ENCODE measurements at places on chromosomes 2 and 18.

DNA sequence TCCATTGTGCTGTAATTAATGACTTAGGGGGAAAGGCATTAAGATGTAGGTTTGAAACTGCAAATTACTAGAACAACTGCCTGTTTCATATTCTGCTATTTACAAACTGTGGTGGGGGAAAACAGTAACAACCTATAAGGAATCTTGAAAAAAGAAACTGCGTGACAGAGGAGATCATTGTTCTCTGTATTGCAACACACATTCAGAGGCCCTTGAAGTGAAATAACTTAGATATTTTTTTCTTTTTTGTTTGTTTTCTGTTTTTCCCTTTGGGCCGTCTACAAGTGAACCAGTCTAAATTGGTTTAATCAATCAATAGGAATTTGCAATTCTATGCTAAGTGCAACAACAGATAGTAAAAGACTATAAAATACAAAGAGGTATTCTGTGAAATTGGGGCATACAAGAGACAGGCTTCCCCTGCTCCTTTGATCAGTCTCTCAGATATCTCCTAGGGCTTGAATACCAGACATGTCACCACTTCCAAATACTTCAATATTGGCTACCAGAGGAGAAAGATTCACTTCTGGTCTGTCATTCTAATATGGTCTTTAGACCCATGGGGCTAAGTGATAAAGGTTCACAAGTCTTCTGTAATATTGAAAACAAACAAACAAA is 2055.1 kb upstream of the CELF4 start:
- DNase-seq: no peak

DNA sequence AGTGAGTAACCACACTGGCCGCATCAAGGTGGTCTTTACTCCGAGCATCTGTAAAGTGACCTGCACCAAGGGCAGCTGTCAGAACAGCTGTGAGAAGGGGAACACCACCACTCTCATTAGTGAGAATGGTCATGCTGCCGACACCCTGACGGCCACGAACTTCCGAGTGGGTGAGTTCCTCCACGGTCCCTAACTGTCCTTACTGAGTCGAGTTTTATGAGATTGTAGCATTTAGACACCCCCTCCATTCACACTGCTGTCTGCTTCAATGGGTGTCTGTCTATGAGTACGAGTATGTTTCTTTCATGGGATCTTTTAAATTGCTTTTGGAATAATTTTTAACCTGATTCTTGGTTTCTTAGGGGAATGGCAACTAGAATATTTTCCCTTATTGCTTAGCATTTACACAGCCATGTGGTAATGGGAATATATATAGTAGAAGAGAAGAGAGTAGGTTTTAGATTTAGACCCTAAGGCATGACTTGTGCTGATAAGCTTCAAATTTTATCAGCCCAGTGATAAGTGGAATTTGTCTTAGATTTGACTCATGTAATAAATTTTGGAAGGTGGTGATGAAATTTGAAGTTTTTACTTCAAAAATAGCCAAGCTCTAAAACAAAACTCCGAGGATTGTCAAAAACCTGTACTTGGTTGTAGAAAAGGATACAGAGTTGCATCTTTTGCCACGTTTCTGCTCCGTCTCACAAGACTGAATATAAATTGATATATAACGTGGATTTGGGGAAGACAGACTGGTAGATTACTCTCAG is 188.2 kb downstream of the LTBP1 start:
- peak; percentile 38 for DNase-seq

DNA sequence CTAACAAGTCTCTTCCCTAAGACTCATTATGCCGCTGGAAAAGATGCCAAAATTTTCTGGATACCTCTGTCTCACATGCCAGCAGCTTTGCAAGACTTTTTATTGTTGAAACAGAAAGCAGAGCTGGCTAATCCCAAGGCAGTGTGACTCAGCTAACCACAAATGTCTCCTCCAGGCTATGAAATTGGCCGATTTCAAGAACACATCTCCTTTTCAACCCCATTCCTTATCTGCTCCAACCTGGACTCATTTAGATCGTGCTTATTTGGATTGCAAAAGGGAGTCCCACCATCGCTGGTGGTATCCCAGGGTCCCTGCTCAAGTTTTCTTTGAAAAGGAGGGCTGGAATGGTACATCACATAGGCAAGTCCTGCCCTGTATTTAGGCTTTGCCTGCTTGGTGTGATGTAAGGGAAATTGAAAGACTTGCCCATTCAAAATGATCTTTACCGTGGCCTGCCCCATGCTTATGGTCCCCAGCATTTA is 26.3 kb downstream of the DHRS9 start:
- DNase-seq: peak; percentile 78

DNA sequence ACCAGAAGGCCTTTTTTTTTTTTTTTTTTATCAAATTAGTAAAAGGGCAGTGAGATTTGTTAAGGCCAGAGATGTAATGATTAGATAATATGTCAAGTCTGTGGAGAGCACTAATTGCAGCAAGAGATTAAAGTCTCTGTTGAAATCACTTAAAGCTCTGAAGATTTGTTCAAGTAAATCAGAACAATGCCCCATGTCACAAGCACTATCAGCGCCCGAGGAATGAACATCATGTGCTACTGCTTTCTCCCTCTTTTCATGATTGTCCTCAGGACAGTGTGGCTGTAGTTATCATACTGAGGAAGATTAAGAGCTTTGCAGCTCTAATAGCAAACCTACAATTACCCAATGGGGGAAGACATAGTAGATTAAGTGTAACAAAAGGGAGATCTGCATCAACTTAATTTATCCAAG is 71.1 kb downstream of the TDRD15 start:
- DNase-seq: no peak

GRCh38 chr18:37403788-37404187 is 161.8 kb downstream of the CELF4 start:
- no peak for DNase-seq

GRCh38 chr2:88016086-88016959 is at the start of gene RNU2-63P:
Gene RNU2-63P, minus strand, starts transcription at chr2:88016547.
- peak; percentile 58 for DNase-seq

DNA sequence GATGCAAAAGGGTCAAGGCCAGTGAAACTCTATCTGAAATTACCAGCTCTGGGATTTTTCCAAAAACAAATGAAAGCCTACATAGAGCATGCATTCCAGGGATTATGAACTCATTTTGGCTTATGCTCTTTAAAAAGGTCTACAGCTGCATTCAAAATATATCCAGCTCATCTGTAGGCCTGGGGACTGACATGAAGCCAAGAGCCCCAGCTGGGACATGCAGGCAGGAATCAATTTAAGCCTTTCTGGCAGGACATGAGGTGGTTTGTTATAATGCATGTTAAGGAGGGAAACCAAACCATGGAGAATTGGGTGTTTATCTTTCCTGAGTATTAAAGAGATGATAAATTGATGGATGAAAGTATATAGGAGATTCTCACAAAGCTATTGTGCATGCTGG is 164.5 kb downstream of the RBM43 start:
- peak; percentile 16 for DNase-seq

GRCh38 chr2:133579274-133579673 is 11.0 kb upstream of the NCKAP5 start:
- DNase-seq: no peak

DNA sequence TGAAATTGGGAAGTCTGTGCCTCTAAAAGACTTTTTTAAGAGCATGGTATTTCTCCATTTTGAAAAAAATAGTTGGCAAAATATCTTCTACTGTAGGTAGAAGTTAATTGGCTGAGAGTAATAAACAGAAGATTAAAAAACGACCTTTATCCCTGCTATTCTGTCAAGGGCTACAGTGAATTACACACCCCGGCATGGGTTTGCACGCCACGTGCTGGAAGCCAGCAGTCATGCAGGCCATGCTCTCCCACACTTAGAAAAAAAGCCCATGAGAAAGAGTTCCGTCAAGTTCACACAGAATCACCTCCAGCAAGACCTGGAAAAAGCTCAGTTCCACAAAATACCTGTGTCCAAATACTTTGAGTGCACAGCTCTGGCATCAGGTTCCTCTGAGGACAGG is 26.8 kb downstream of the FAM110C start:
- DNase-seq: no peak

- no peak for DNase-seq
Measured at GRCh38 chr2:106885971-106886915, at the start of gene ST6GAL2. Gene ST6GAL2, minus strand, starts transcription at chr2:106886167. Its CDS starts 42,190 bp downstream, at chr2:106843977.
